ENCODE measurements at places on chromosomes 5 and 9.

DNA sequence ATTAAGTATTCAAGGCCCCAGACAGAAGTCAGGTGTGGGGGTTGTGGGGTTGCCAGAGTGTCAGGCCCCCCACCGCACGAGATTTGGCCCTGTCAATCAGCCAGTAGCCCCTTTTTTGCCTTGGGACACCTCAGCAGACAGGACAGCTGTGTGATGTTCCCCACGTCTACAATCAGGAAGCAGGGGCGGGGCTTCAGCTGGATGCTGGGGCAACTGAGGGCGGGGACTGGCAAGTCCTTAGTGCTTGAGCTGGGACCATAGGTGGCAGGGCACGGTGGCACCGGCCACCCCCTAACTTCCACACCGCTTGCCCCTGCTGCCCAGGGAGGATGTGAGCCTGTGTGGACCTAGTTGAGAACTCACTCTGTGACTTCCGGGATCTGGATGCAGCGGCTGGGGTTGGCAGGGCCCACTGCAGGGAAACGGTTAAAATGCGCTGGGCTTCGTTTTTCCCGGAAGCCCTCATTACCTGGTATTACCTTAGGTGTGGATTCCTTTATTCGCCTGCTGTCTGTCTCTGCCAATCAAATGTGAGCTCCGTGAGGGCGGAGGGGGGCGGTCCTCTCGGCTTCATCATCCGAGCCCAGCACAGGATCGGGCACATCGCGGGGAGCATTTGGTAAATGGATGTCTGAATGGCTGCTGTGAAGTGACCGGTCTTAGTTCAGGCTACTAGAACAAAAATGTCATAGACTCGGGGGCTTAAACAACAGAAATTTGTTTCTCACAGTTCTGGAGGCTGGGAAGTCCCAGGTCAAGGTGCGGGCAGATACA, 7.5 kb upstream of the GTF3C5 start:
- no peak for DNase-seq

- DNase-seq: no peak
Observed at GRCh38 chr5:58200451-58200850, 259.4 kb downstream of the PLK2 start.

- DNase-seq: no peak
Observed at GRCh38 chr9:125985998-125986655, 239.0 kb downstream of the PBX3 start.

- no peak for DNase-seq
Observed at GRCh38 chr5:122200450-122200849, 71.1 kb downstream of the ZNF474 start.

DNA sequence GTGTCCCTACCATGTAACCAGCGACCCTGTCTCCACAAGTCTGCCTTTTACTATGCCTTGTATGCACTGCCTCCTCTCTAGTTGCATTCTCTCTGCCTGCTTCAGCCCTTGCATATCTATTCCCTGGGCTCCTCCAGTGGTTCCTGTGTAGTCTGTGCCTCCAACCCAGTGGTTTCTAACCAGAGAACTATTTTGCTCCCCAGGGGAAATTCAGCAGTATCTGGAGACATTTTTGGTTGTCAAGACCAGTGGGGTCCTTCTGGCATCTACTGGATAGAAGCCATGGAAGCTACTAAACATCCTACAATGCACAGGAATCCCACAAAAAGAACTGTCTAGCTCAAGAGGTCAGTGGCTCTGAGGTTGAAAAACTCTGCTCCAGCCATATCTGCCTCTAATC, 224.1 kb upstream of the RASEF start:
- no peak for DNase-seq

- DNase-seq: no peak
Observed at GRCh38 chr9:131747352-131747751, 7.5 kb upstream of the RAPGEF1 start.

- no peak for DNase-seq
Observed at GRCh38 chr9:98856982-98857381, 49.5 kb downstream of the GALNT12 start.

GRCh38 chr5:61019642-61020041, 74.6 kb downstream of the NDUFAF2 start:
- no peak for DNase-seq

GRCh38 chr5:139950436-139950835, 92.7 kb downstream of the NRG2 start:
- DNase-seq: no peak

GRCh38 chr9:136899196-136899595, 12.9 kb downstream of the TRAF2 start:
- no peak for DNase-seq

DNA sequence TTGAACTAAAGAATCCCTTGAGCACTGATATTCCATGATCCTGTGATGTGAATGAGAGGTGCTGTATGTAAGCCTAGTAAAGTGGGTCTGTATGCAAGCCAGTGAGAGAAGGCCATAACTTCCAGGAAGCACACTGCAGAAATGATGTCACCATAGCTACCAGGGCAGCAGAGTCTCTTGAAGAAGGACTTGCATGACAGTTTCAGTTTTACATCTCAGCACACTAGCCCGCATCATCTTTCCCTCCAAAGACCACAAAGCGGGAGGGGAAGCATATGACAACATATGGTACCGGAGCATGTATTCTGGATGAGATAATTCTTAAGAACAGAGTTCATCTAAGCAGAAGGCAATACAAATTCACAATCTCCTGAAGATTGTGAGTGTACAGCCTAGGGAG, 37.6 kb upstream of the MAST4 start:
- no peak for DNase-seq

DNA sequence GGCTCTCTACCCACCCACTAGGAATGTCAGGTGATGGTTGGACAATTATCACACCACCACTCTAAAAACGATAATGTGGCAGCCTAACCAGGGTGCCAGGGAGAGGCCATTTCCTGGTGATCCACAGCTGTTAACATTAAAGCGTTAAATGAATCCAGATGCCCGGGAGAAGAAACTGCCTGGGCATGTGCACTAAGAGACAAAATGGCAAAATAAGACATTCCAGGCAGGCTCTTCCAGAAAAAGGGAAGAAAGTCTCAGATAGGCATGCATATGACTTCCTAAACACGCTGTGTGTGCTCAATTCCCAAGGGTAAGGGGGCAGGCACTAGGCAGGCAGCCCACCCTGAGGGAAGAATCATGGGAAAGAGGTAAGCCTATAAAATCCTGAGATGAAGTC, 4.6 kb upstream of the TXN start:
- no peak for DNase-seq

DNA sequence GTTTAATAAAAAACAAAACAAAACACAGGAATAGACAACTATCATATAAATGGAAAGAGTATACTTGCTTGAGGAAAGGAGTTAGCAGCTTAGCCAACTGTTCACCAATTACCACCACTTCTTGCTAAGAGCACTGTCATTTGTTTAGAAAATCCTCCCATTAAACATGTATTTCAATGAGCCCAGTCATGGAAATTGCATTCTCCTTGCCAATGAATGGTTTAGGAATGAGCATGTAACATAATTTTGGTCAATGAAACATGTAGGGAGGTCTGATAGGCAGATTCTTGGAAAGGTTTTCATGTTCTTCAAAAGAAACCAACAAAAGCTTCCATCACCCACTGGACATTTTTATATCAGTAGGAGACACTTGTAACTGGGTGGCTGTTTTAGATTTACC, 502.8 kb upstream of the PAPPA start:
- DNase-seq: no peak

GRCh38 chr9:121472446-121472845, 27.2 kb downstream of the GGTA1 start:
- no peak for DNase-seq

- DNase-seq: no peak
Observed at GRCh38 chr9:3457175-3457574, 68.6 kb downstream of the RFX3 start.

GRCh38 chr9:2597483-2597882, 24.1 kb upstream of the VLDLR start:
- no peak for DNase-seq

DNA sequence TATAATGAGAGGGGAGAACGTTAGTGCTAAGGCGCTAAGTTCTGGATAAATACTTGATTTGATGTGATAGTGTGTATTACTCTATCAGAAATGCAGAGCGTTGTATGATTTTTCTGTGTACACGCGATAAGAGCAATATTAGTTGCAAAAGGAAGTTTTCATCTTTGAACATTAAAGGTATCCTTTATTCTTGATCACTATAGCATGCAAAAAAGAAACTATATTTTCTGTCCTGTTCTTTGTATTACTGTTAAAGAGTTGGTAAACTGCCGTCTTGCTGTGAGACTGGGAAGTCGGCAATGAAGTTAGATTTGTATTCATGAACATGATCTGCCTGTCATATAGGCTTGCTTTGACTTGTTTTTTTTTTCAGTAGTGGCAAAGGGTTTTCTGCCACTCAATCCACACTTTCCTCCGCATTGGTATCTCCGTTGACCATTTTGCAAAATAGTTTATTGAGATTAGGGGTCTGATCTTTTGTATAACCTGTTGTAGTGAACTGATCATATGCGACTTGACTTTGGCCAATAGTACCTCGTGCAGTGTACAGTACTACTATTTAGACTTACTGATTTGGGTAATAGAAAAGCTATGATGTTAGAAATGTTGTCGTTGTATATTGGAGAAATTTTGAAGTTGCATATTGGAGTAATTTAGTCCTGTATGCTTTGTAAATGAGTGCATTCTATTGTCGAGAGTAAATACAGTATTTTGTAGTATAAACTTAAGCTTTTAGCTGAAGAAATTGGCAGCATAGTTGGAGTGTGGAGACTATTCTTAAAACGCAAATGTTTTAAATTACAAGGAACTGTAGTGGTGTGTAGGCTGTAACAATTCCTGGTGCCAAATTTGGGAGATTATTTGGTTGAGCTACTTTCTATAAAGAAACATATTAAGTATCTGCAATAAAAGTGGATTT, 1.7 kb downstream of the DENND4C start:
- DNase-seq: no peak

DNA sequence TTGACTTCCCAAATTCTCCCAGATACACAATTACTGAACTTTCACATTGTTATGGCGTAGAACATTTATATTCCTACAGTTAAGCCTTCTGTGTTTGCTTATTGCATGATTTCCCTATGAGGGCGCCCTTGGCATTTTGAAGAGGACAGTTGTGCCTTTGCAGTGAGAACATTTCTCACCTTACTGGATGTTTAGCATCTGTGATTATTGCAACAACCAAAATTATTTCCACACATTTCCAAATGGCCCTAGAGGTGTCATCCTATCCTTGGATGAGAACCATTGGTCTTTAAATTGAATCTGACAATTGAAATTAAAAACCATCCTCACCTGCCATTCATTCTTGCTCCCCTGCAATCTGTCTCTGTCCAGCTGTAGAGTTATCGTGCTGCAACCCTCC, 104.0 kb downstream of the MAMDC2 start:
- DNase-seq: no peak

DNA sequence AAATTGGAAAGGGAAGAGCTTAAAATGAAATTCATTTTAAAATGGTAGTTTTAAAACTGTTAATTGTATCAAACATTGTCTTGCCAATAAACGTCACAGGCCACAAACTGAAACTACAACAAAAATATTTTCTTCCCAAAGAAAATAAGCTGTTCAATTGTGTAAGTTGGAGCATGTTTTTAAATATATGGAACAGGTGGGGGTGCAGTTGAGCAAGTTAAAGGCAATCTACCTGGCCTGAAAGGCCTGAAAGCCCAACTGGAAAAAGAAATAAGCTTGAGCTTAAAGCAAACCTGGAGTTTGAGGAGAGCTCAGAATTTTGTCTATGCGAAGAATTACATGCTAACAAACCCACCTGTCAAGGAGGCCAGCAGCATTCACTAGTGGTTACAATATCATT, 439.5 kb downstream of the ACTL7B start:
- DNase-seq: no peak

- DNase-seq: no peak
Observed at GRCh38 chr9:38041564-38042243, 27.3 kb downstream of the SHB start.

- DNase-seq: no peak
Observed at GRCh38 chr5:68332080-68332451, 116.5 kb downstream of the PIK3R1 start.

DNA sequence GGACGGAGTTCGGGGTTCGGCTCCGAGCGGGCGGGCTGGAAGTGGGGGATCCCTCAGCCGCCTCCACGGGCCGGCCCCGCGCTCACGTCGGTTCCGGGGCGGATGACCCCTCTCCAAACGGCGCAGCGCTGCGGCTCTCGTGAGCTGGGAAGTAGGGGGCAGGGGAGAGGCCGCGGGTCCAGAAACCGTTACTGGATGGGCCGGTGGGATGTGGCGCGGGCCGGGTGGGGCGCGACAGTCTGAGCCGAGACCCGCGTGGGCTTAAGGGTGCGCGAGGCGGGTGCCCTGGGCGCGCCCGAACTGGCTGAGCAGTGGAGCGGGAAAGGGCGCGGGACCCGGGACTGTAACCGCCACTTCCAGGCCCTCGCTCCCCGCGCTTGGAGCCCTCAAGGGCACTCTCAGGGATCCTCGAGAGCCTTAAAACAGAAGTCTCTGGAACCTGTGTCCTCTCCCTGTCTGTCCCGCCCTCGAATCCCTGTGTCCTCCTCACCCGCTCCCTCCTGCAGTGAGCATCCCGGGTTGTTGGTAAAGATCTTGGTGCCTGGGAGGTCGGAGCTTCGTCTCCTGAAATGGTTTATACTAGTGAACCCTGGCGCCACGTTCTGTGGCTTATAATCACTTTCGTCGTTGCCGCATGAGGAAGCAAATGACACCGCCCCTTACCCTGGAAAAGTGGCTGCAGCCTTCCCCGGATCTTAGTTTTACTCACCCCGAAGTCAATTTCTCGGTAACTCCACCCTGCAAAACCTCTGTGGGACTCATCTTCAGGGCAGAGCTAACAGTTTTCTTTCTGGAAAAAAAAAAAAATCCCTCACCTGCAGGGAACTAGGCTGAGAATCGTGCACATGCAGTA, 571 bp upstream of the MARCHF11 start:
- DNase-seq: no peak

- DNase-seq: no peak
Observed at GRCh38 chr5:58918021-58918729, 335.3 kb downstream of the RAB3C start.

GRCh38 chr5:170444969-170445505, 55.9 kb upstream of the KCNMB1 start:
- no peak for DNase-seq

DNA sequence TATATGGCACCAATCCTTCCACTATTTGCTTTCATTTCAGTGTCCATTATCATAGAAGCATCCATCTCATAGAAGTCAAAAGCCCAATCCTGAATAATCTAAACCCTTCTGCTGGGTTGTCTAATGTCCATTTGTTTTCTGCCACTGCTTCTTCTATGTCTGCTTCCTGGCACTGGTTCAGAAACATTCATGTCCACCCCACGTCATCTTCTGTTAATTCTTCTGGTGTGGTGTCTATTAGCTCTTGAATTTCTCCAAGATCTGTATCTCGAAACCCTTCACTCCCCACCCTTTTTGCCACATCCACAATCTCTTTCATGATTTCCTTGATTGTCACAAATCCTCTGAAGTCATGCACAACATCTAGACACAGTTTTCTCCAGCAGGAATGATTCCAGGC, 23.2 kb upstream of the GOLGA1 start:
- no peak for DNase-seq

GRCh38 chr9:7201196-7201595, 443.4 kb downstream of the KDM4C start:
- no peak for DNase-seq
